ENCODE measurements at places on chromosomes 13 and 19.

DNA sequence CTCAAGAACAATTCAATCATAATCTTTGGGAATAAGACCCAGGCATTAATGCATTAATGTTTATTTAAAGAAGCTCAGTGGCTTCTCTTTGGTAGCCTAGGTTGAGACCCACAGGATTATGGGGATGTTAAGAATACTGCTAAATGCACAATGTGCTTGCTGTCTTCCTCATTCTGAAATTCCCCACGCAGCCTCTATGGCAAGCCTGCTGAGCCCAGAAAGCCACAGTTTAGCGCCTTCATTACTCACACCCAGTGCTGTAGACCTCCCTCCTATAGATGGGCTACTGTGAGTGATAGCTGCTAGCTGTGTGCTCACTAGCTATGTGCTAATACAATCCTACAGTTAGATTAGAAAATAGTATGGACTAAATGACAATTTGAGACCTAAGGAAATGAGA is 90.6 kb downstream of the TNFSF13B start:
- DNase-seq = no peak

GRCh38 chr13:80888390-80888789 is 547.5 kb upstream of the SPRY2 start:
- DNase-seq = no peak

DNA sequence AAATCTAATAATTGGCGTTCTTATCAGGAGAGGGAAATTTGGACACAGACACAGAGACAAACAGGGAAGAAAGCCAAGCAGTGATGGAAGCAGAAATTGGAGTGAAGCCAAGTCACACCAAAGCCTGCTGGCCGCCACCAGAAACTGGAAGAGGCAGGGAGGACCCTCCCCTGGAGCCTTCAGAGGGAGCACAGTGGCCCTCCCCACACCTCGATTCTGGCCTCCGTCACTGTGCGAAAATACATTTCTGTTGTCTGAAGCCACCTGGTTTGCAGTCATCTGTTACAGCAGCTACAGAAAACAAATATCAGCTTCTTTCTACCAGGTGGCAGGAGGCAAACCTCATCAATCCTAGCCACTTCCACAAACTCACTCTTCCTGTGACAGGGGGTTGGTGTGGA is 8.3 kb upstream of the TLE6 start:
- peak; percentile 94 for DNase-seq

- DNase-seq = no peak
These were observed 40.2 kb upstream of the NPAS1 start for GRCh38 chr19:46979126-46980105.

- DNase-seq = no peak
These were observed 3.2 kb downstream of the RASL11A start for GRCh38 chr13:27273658-27274425.

- no peak for DNase-seq
These were observed 1323.9 kb upstream of the SPRY2 start for GRCh38 chr13:81664872-81665271.

DNA sequence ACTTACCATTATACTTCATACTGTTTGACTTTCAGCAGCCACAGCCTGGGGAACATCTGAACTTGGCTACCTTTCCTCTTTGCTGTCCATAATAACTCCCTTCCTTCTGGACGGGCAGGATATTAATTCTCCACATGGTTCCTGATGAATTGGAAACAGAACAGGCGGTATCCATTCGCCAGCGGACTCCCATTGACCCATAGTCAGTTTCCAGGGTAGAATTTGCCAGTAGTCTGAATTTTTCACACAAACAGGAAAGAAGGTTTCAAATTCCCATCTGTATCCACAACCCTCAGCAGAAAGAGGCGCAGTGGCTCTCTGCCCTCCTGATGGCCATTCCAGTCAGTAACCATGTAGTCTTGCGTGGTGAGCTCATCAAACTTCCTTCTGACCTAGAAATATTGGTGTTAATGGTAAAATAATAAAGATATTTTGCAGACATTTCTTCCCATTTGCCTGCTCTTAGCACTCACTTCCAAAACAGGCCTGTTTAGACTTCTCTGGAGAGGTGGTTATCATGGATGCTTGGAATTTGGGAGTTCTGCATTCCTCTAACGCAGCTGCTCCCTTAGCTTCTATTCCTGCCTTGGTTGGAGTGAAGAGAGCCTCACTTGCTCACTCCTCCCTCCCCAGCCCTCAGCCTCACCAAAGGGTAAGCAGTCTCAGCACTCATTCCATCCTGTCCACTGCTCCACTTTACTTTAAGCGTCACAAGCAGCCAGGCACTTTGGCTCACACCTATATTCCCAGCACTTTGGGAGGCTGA is 75.0 kb upstream of the OXGR1 start:
- no peak for DNase-seq

GRCh38 chr13:76828316-76828741 is 57.9 kb downstream of the KCTD12 start:
- no peak for DNase-seq

DNA sequence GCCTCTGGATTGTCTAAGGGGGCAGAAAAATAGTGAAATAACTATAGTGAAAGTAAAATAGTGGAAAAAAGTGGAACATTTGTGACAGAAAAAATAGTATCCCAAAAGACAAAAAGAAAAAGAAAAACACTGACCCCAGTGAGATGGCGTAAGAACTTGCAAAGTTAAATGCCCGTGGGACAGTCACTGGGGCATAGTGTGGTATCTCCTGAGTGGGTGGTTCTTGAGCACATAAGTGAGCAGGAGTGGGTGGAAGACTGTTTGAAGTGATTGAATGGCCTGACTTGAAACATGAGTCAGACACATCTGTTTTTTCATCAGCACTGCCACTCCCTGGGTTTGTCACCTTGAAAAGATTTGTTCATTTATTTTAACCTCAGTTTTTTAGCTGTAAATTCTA is 2.5 kb downstream of the ZNF430 start:
- no peak for DNase-seq

GRCh38 chr13:32499538-32500210 is 38.9 kb downstream of the N4BP2L2 start:
- no peak for DNase-seq

DNA sequence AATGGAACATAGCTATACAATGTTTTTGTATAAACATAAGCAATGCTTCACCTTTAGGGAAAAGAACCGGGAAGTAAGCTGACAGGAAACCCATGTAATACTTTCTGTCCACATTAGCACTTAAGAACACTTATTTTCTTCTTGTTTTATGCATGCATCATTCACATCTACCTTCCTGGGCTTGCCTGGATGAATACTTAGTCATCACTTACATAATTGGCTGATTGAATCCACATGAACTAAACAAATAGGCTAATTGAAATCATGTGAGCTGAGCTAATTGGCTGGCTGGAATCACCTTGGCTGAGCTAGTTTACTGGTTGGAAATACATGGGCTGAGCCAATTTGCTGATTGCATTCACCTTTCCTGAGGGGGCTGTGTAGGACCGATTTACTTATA is 78.8 kb downstream of the ZNF726 start:
- DNase-seq = no peak

DNA sequence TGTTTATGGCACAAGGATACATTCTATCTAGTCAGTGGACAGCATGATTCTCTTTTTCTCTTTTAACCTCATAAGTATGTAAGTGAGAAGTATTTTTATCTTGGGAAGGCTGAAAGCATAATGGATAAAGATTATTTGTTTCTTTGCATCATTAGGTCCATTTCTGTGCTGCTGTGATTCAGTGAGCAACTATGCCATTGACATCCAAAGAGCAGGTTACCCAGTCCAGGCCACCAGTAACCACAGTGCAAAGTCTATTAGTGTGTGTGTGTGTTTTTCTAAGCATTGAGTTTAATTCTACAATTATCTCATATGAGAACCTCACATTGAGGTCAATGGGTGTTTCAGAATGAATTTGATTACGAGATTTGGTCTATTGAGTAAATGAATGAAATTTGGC is 158.8 kb upstream of the DACH1 start:
- no peak for DNase-seq

GRCh38 chr19:7512400-7512851 is 3.5 kb upstream of the ZNF358 start:
- no peak for DNase-seq

- peak; percentile 25 for DNase-seq
These were observed 13.1 kb downstream of the EPS8L1 start for GRCh38 chr19:55088543-55089341.

DNA sequence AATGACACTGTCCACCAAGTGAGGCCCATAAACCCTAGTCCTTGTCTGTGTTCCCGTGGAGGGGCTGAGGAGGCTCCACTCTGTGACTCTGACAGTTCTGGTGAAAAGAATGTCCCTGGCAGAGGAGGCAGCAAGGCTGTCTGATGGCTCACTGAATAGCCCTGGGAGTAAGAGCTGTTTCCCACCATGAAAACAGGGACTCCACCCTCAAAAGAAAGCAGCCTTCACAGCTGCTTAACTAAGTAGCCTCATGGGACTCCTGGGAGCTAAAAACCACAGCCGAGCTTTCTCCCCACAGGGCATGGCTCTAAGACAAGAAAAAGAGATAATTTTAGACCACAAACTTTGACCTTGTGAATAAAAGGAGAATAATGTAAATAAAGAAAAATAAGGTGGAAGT is 135.1 kb upstream of the FRY start:
- peak; percentile 16 for DNase-seq

- DNase-seq = no peak
These were observed 31.3 kb upstream of the HOMER3 start for GRCh38 chr19:18972301-18972811.

GRCh38 chr13:113627136-113627535 is 30.9 kb downstream of the ATP4B start:
- no peak for DNase-seq

DNA sequence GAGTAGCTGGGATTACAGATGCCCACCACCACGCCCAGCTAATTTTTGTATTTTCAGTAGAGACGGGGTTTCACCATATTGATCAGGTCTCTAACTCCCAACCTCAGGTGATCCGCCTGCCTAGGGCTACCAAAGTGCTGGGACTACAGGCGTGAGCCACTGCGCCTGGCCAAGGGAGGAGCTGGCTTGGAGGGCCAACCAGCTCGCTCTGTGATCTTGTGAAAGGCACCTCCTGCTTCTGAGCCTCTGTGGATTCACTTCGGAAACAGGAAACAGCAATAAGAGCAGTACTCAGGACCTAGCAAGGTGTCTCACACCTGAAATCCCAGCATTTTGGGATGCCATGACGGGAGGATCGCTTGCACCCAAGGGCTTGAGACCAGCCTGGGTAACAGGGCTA is 2.0 kb upstream of the ELL start:
- DNase-seq = no peak

- no peak for DNase-seq
These were observed 21.5 kb upstream of the SDHAF1 start for GRCh38 chr19:35973487-35973886.

- DNase-seq = no peak
These were observed 3.0 kb upstream of the INSL3 start for GRCh38 chr19:17824339-17824738.

GRCh38 chr13:51832471-51833152 is 12.4 kb downstream of the TMEM272 start:
- DNase-seq = no peak

GRCh38 chr19:50300814-50301606 is 28.2 kb downstream of the KCNC3 start:
- no peak for DNase-seq

GRCh38 chr19:55585658-55586339 is 5.2 kb upstream of the ZNF579 start:
- DNase-seq = peak; percentile 82

DNA sequence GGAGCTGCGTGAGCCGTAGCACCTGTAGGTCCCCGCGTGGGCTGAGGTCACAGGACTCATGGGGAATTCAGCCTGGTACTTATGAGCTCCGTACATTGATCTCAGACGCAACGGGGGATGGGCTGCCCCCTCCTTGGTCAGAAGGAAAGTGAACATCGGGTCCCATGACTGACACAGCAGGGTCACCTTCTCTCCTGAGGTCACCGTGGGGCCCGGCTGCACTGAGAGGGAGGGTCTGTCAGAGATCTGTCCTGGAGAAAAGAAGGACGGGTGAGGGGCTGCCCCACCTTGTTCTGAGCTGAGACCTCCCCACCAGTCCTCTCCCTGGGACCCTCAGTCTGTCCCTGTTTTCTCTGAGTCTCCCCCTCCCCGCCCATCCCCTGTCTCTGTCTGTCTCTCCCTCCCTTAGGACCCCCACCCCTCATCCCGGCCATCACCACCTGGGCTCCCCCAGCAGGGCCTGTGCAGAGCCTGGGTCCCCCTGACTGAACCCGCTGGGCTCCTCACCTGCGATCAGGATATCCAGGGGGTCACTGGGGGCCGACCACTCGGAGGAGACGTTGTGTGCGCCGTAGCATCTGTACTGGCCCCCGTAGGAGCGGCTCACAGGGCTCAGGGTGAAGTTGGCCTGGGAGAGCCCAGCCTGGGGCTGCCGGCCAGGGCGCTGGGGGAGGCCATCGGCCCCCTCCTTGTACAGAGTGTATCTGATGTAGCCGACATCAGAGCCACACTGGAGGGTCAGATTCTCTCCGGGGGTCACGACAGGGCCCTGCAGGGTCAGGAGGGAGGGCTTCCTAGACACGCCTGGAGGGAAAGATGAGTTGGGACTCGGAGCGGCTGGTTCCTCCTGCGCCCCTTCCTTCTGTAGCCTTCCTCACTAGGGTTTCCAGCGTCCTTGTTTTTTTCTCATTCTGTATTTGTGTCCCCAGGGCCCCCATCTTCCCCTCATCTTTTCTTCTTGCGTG is 1.8 kb downstream of the LILRA4 start:
- DNase-seq = no peak

DNA sequence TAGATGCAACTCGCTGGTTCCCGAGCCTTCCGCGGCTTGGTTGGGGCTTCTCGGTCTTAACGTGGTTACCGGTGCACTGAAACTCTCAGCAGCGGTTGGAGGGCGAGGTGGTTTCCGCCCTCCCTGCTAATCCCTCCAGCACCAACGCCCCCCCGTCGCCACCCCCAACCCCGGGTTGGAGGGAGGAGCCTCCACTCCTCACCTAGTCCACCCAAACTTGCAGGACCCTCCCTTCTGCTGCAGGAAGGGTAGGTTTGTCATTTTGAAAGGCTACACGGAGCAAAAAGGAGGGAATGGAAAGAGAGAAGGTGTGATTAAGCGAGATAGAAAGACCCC is 465.0 kb downstream of the ITGBL1 start:
- DNase-seq = peak; percentile 55

All from DMS153 (cell line).